Nephron progenitor cell (in vitro differentiated cells): ENCODE measurements at places on chromosomes 16 and 17.

DNA sequence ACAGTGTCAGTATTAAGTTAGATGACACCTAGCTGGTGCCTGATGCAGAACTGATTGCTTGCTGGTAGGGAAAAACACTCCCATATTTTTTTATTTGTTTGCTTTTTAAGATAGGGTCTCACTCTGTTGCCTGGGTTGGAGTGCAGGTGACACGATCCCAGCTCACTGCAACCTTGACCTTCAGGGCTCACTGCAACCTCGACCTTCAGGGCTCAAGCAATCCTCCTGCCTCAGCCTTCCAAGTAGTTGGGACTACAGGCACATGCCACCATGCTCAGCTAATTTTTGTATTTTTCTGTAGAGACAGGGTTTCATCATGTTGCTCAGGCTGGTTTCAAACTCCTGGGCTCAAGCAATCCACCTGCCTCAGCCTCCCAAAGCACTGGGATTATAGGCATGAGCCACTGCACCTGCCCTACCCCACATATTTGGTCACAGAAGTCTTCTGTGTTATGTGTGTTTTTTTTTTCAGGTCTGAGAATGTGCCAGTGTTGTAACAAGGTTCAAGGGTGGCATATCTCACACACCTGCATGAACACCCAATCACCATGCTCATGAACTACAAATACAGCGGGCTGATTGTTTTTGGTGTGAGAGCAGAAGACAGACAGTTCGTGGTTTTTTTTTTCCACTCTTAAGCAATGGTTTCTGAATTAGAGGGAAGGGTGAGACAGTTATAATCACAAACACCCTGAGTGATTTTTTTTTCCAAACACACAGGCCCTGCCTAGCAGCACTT, 22.8 kb downstream of the SPAG9 start:
- no peak for DNase-seq

- no peak for DNase-seq
Measured at GRCh38 chr17:72158895-72159885, 38.4 kb downstream of the SOX9 start.

GRCh38 chr17:949623-950303, 29.8 kb downstream of the NXN start:
- peak; percentile 25 for DNase-seq

- no peak for DNase-seq
Measured at GRCh38 chr16:87959391-87959990, 8.3 kb downstream of the BANP start.

- DNase-seq, result no peak
Measured at GRCh38 chr16:47045023-47045422, 71.5 kb upstream of the DNAJA2 start.

- DNase-seq, result no peak
Measured at GRCh38 chr17:71987634-71988033, 133.2 kb upstream of the SOX9 start.

- DNase-seq, result peak; percentile 7
Measured at GRCh38 chr16:14180481-14180944, 109.4 kb downstream of the MRTFB start.

GRCh38 chr17:64091116-64091515, 38.8 kb downstream of the ERN1 start:
- DNase-seq, result no peak

- no peak for DNase-seq
Measured at GRCh38 chr17:7580604-7581575, 1.5 kb downstream of the CD68 start.

GRCh38 chr16:85391769-85392583, 221.1 kb upstream of the GSE1 start:
- peak; percentile 1 for DNase-seq

- DNase-seq, result no peak
Measured at GRCh38 chr16:56631832-56632155, 665 bp upstream of the MT1M start.

GRCh38 chr16:60405286-60405685, 1631.0 kb downstream of the CDH8 start:
- no peak for DNase-seq

DNA sequence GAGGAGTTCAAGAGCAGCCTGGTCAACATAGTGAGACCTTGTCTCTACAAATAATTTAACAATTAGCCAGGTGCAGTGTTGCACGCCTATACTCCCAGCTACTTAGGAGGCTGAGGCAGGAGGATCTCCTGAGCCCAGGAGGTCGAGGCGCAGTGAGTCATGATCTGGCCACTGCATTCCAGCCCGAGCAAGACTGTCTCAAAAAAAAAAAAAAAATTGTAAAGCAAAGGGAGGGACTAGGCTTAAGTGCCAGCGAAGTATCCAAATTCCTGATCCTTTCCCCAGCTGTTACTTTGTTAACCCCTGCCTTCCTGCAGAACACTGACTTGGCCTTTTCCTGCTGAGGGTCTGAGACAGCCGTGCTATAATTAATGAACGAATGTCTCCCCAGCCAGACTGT, 2.7 kb downstream of the GDPD3 start:
- DNase-seq, result no peak

- no peak for DNase-seq
Measured at GRCh38 chr17:32494621-32495358, 8.0 kb downstream of the CDK5R1 start.

GRCh38 chr16:57661510-57661909, 6.6 kb upstream of the ADGRG3 start:
- DNase-seq, result no peak

DNA sequence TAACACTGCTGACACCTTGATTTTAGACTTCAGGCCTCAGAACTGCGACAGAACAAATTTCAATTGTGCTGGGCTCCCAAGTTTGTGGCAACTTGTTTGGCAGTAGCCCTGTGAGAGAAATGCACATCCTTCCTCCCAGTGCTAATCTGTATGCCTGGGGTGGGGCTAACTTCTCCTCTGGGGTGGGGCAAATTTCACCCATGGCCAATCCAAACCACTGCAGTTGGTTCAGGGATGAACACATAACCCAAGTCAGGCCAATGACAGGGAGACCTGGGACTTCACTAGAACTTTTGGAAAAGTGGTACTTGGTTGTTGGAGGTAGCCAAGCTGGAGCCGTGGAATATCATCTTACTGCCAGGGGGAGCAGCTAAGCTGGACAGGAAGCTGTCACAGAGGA, 56.3 kb downstream of the ABCC6 start:
- DNase-seq, result no peak

DNA sequence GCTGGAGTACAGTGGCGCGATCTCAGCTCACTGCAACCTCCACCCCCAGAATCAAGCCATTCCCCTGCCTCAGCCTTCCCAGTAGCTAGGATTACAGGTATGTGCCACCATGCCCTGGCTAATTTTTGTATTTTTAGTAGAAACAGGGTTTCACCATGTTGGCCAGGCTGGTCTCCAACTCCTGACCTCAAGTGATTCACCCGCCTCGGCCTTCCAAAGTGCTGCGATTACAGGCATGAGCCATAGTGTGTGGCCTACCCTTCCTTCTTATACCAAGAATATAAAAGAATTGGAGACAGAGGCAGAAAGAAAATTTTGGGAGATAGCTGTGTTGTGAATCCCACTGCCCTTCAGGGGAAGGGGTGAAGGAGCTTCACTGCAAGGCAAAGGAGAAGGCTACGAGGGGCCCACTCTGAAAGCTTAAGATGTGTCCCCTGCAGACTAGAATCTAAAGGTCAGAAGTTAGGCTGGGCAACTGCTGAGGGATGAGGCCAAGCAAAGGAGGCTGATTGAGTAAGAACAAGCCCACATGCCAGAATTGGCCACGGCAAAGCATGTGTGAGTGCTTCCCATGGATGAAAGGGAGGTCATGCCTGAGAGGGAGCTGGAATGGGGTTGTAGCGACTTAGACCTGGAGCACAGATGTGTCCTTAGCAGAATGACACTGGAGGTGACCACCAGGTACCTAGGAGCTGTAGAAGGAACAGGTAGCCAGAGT, 8.4 kb upstream of the CRYBA1 start:
- no peak for DNase-seq

DNA sequence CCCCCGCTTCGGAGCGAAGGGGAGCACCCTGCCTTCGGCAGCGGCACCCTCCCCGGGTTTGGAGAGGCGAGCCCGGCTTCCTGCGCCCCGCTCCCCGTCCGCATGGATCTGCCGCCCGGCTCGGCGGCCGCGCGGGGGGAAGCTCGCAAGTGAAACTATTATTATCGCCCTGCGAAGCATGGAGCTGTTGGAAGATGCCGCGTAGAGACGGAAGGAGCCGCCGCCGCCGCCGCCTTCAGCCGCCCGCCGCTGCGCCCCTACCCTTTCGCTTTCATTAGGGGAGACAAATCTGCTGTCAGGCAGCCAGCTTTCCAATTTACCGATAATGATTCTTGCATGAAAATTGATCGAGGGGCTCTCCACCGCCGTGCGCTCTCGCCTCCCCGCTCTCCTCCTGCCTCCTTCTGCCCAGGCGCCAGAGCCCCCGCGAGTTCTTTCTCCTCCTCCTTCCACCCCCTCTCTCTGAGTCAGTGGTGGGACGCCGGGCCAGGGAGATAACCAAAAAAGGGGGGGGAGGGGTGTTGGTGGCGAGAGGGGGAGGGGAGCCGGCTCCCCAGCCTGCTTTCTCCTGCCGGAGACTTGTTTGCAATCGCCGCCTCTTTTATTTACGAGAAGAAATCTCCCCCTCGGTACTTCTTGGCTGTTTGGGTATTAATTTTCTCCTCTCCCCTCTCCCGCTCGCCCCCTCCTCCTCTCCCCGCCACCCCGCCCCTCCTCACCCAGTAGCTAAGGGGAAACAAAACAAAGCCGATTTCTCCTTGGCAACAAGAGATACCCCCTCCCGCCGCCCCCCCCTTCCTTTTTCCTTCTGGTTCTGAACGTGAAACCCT, 58.0 kb upstream of the GSE1 start:
- peak; percentile 72 for DNase-seq

- DNase-seq, result no peak
Measured at GRCh38 chr17:77382356-77382911, 241.7 kb downstream of the SEC14L1 start.

DNA sequence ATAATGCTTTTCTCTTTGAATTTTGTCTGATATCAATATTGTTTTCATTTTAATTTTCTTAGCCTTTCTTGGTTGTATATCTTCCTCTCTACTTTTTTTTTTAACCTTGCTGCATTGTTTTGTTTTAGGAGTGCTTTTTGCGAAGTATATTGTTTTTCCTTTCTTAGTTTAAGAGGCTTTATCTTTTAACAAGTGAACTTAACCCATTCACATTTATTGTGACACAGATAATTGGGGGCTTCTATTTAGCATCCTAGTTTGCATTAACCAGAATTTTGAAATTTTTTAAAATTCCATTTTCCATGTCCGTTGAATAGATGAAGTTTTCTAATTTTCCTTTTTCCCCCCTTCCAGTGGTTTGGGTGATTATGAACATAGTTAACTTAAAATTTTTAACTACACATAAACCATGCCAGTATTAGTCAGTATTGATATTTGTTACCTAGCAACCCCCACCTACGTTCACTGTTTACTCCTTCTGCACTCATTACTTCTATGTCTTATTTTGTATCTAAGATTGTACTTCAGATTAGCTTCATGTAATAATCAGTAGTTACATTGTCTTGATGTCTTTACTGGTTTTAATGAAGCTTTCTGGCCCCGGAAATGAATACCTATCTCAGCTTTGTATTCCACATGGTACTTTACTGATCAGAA, 44.4 kb downstream of the TNRC6A start:
- no peak for DNase-seq

DNA sequence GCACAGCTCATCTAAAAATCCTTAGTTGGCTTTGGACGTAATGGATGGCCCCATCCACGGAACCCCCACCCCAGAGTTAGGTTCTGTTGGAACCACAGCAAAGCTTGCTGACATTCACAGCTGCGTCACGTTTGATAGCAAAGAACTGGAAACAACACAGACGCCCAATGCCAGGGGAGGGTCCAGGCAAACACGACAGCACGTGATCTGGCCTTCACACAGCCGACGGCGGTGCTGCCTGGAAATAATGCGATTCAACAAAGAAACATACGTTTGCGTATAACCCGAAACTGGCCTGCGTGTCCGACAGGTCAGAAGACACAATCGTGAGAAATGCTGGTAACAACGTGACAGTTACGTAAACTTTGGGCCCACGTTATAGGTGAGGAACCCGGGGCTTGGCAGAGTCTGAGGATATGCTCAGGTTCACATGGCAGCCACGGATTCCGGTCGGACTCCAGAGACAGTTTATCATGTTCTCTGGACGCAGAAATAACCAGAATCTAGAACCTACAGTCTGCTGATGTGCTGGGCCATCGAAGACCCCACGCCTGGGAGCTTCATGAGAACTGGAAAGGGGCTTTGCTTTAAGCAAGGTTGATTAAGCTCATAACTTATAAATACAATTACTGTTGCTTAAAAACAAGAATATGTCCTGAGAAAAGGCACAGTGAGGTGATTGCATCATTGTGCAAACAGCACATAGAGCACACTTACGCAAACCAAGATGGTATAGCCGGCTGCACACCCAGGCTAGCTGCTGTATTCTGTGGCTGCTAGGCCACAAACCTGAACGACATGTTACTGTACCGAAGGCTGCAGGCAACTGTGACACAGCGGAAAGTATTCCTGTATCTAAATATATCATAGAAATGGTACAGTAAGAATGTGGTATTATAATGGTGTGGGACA, 70.4 kb downstream of the RPH3AL start:
- DNase-seq, result no peak

DNA sequence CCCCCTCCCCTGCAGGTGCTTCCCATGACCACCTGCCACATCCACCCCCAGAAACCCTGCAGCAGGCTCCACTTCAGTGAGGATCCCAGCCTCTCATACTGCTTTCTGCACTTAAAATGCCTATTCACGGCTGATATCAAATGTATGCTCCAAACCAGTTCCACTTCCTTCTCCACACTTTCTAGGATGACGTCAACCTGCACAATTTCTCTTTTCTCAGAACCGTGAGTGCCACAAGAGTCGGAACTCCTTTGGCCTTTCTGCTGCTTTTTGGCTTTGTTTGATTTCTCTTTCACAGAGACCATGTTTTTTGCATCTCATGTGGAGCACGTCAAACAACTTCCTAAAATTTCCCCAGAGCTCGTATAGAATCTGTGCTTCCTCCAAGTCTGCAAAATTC, 378.8 kb upstream of the TNRC6C start:
- no peak for DNase-seq

- no peak for DNase-seq
Measured at GRCh38 chr17:71482625-71483024, 638.2 kb upstream of the SOX9 start.

GRCh38 chr17:32277284-32277683, 11.7 kb downstream of the RHBDL3 start:
- DNase-seq, result peak; percentile 64

- no peak for DNase-seq
Measured at GRCh38 chr17:73432624-73433190, 120.9 kb upstream of the CDC42EP4 start.

- DNase-seq, result no peak
Measured at GRCh38 chr17:67992548-67993152, 3.6 kb downstream of the C17orf58 start.

GRCh38 chr17:41360296-41360995, 9.2 kb downstream of the KRT33B start:
- no peak for DNase-seq

DNA sequence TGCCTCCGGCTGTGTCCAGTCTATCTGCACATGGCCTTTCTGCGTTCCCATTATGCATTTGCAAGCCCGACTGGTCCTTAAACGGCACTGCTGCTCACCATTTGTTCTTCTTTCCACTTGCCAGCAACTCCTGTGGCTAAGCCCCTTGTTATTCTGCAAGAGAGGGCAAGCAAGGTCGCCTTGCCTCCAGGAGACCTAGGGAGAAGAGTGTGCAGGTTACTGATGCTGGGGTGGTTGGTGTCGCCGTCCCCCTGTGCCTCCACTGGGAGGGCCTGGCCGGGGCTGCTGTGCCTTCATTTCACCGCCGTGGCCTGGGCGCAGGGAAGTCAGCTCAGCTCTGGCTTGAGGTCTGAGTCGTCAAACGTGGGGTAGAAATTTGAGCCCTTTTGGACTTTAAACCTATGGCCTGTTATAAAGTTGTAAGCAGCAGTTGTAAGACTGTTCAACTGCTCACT, 12.7 kb downstream of the SLC6A4 start:
- no peak for DNase-seq

- DNase-seq, result peak; percentile 92
Measured at GRCh38 chr17:79607940-79608623, 2.8 kb downstream of the RBFOX3 start.
